Activated CD4-positive, alpha-beta T cell treated with anti-CD3 and anti-CD28 coated beads for 1 hour (primary cell): ENCODE measurements at places on chromosomes 6 and 20.
A peak's percentile ranks its signal among the peaks of the same experiment; 100 is the strongest.

GRCh38 chr20:25286917-25287316 is 39.0 kb downstream of the PYGB start:
- DNase-seq: no peak

DNA sequence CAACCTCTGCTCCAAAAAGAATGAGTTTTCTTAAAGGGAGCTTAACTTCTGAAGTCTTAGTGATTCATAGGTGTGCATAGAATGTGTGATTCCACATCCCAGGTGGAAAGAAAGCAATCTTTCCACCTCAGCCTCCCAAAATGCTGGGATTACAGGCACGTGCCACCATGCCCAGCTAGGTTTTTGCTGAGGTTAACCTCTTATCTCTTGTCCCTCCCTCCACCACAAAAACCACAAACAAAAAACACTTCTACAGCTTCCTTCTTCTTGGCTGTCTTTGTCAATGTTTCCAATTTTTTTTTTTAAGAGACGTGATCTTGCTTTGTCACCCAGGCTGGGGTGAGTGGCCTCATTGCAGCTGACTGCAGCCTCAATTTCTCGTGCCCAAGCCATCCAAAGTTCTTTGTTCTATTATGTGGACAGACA is 8.1 kb upstream of the CSE1L start:
- DNase-seq: no peak

- no peak for DNase-seq
These were observed 7.4 kb upstream of the SLC22A2 start for GRCh38 chr6:160265869-160266476.

- DNase-seq: no peak
These were observed 13.9 kb downstream of the RAMACL start for GRCh38 chr6:166572370-166573261.

GRCh38 chr6:52016915-52017748 is 70.3 kb downstream of the PKHD1 start:
- no peak for DNase-seq

DNA sequence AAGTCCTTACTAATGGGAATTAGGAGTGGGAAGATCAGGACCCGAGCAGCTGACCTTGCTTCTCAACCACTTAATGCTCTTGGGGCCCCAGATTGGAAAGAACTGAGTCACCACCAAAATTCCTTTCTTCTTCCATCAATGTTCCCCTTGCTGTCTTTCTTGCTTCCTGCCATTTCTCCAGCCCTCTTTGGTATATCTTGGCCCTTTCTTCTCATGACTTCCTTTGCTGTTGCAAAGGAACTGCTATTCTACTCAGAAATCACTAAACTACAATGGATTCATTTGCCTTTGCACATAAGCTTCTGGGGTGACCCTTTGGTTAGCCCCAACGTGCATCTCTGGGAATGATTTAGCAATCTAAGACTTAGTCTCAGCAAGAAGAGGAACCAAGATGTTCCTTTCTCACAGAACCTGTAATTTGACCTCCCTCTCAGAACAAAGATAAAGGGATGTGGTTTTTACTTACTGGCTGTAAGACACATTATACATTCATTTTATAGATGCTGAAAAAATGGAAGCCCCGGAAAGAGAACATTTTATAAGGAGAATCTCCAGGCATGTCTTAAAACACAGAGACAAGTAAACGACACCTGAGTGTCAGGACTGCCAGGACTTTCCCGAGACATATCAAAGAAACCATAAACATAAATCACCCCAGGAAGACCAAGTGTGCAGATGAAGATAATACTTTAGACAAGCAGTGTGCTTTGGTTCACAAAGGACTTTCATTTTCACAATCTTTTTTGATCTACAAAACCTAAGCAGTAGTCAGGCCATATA is 99.0 kb upstream of the TNFAIP3 start:
- DNase-seq: no peak

DNA sequence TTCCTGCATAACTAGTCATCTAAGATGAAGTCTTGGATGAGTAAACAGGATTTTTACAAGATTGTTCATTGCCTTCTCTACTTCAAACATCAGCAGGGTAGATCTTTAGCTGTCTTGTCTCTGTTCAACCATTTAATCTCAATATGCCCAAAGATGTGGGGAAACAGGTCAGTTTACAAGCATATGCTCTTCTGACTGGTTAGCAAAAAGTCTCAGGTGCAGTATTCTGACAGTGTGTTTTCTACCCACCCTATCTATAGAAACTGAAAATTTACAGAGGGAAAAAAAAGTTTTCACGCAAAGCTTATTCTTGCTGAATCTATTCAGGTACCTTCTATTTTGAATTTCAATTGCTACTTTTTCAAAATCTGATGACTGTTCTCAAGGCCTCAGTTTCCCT is 29.0 kb downstream of the MAP3K5 start:
- no peak for DNase-seq

DNA sequence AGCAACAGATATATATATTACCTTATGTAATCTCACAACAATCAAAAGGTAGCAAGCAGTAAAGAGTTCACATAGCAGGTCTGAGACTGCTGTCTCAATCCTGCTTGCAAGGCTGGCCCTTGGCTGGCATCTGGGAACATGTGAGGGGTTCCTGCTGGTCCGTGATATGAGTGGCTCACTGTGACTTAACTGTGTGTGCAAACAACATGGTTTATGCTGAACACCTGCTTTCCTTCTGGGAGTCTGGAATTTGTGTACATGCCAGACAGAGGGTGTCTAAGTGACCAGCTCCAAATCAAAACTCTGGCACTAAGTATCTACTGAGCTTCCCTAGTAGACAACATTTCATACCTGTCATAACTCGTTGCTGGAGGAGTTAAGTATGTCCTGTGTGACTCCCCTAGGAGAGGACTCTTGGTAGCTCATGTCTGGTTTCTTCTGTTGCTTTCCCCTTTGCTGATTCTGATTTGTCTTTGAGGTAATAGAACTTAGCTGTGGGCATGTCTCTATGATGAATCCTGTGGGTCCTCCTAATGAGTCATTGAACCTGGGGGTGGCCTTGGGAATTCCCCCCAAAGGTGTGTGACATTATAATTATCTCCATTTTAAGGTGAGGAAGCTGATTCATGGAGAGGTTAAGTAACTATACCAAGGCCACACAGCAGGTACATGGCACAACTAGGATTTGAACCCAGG is 131.6 kb upstream of the NEDD9 start:
- peak; percentile 22 for DNase-seq
